ENCODE measurements at places on chromosomes 1 and 21.

GRCh38 chr21:44426663-44427191 is 28.6 kb upstream of the LRRC3 start:
- DNase-seq = no peak

- DNase-seq = no peak
Observed at GRCh38 chr1:24323281-24323680, 4.1 kb downstream of the GRHL3 start.

DNA sequence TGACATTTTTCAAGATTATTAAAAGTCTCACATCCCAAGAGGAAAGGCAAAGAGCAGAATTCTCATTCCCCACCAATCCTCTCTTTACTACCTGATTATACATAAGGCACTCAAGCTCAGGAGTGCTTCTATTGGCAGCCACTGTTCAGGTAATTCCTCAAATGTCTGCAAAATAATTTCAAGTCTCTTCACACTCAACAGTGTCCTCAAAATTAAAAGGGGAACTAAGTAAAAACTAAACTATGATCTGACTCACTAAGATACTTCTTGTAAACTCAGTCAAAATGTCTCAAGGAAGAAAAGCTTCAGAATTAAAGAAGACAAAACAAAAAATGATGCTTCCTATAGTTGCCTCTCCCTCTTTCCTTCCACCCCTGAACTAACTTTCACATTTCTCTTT is 135.6 kb downstream of the GPATCH2 start:
- no peak for DNase-seq

- DNase-seq = no peak
Observed at GRCh38 chr1:162087574-162087973, 18.1 kb downstream of the NOS1AP start.

GRCh38 chr1:18234790-18235242 is 127.2 kb downstream of the IGSF21 start:
- no peak for DNase-seq

GRCh38 chr1:170407138-170407537 is 124.8 kb upstream of the GORAB start:
- no peak for DNase-seq

GRCh38 chr1:58745117-58745516 is 38.7 kb downstream of the JUN start:
- DNase-seq = no peak

- DNase-seq = no peak
Observed at GRCh38 chr21:45260191-45260825, 27.4 kb downstream of the POFUT2 start.

- DNase-seq = no peak
Observed at GRCh38 chr1:35847935-35848565, 35.0 kb upstream of the AGO1 start.

GRCh38 chr1:42937141-42937696 is 21.4 kb downstream of the SLC2A1 start:
- no peak for DNase-seq

GRCh38 chr21:34695434-34695833 is 26.6 kb downstream of the CLIC6 start:
- no peak for DNase-seq

GRCh38 chr1:28099050-28099769 is 10.8 kb upstream of the EYA3 start:
- no peak for DNase-seq

Data from coronary artery (tissue), 2 donors.